ENCODE measurements at places on chromosomes 12 and 14.

- no peak for DNase-seq
Observed at GRCh38 chr14:71589609-71590008, 342.6 kb upstream of the RGS6 start.

DNA sequence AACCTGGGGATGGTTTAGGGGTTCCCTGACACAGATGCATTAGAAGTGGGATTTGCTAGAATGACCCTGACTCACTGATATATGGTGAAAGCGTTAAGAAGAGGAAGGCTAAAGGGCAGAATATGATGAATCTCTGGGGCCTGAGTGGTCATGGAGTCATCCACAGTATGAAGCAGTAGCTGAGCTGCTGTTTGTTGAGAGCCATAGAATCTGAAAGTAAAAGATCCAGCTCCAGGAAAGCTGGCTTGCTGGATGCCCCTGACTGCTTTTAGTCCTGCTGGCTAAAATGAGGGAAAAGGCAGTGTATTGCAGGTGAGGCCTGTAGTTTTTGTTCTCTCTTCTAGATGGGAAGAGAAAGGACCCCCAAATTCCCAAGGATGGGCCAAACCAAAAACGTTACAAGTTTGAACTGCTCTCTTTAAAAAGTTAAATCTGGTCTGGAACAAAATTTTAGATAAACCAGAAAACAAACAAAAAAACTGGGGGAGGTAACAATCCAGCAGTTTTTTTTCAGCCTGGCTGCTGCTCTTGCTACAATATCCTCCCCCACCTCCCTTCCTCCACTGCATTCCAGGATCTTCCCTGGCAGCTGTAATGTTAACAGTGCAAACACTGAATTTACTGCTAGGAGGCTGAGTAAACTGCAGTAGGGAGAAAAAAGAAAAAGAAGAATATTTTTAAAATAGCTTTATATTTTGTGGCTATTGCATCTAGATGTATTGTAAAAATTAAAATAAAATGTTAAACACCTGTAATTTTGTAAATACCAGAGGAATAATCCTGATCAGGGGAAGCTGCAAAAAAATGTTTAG lies 16.5 kb downstream of the SEL1L start:
- peak; percentile 28 for DNase-seq

DNA sequence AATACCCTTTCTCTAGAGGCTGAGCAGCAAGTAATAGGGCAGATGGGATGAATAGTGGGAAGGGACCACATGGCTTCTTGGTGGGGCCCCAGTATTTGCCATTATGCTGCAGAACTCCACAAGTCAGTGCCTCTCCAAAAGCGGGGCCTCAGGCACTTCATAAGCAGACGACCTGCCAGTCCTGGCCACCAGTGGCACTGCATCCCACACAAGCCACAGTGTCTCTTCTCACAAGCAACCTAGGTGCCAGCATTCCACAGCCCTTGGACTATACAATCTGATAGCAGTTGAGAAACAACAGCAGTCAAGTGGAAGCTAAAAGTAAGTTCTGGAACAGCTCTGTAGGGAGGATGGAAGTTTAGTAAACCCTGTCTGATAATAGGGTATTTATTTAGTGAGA lies 4.2 kb upstream of the SLC8A3 start:
- DNase-seq = no peak

DNA sequence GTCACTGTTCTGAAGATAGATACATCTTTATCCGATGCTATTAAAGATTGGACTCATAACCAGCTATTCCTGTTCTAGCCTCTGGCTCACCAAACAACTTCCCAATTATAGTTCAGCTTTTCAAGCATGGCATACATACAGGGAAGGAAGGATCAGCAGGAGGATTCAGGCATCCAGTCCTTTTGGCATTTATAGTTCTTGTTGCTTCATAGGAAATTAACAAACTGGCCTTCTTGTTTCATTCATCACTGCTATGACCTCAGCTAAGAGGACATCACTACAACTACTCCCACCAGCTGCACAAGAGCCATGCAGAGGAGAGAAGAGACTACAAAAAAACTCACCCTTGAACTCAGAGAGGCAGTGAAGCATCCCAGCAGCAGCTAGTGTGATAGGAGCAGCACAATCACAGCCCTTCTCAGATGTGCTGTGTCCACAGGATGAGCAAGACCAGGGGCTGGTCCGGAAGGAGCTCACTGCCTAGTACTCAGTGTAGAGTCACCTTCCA lies 100.5 kb downstream of the SPTSSA start:
- no peak for DNase-seq

GRCh38 chr14:99564256-99564925 lies 39.6 kb downstream of the CCDC85C start:
- peak; percentile 26 for DNase-seq

- DNase-seq = no peak
Observed at GRCh38 chr14:68968721-68969120, 10.4 kb downstream of the ACTN1 start.

- DNase-seq = no peak
Observed at GRCh38 chr12:123614531-123614930, 12.6 kb downstream of the DDX55 start.

DNA sequence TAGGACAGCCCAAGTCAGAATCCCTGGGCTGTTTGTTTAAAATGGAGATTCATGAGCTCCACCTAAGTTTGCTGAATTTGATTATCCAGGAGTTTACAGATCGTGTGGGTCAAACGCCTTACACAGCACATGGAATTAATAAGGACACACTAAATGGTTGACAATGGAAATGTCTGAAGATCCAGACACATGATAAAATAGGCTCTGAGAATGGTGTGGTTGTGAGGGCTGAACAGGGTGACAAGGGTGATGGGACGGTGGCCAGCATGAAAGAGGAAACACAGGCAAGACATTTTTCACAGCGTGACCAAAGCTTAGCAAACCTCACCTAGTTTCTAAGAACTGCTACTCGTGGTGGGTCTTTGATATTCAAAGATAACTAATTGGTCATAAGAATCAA lies 12.5 kb downstream of the VWF start:
- no peak for DNase-seq

- DNase-seq = no peak
Observed at GRCh38 chr12:67354966-67355365, 85.8 kb downstream of the CAND1 start.

DNA sequence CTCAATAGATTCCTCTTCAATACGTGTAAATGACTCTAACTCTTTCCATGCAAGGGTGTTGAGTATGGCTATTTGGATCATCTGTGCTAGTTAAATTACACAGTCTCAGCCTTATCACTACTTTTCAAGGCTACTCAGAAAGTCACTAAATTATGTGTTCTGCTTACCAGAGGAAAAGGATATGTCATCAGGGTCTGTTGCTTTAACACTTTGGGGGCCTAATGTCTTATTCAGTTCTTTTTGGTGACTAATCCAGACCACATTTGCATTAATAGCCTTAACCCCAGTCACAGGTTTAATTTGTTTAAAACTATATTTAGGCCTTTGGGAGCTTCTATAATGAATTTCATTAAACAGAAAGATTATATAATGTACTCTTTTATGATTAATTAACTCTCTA lies 649.3 kb downstream of the RPS29 start:
- no peak for DNase-seq

GRCh38 chr14:88005978-88006851 lies 1.3 kb downstream of the GPR65 start:
- DNase-seq = no peak

DNA sequence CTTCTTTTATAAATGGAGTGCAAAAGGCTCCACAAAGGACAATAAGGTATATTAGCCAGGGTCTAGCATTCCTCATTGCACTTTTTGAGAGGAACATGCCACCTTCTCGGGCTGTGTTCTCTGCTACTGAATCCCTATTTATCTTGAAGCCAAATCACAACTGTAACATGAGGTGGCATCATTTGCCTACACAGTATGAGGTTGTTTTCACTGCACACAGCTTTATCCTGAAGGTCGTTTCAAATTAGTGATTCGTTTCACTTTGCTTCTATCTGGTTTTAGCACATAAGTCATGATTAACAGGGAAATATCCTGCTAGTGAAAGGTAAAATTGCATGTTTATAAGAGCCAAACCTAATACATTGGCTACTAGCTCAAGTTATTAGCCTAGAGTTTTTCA lies 153.8 kb downstream of the SLC35F4 start:
- no peak for DNase-seq

GRCh38 chr12:7100239-7100638 lies 8.0 kb upstream of the C1R start:
- no peak for DNase-seq

- DNase-seq = no peak
Observed at GRCh38 chr12:124259154-124260066, 35.5 kb upstream of the RFLNA start.

GRCh38 chr14:100898935-100899883 lies 4.3 kb downstream of the RTL1 start:
- no peak for DNase-seq

GRCh38 chr12:2751686-2752085 lies 43.1 kb upstream of the FKBP4 start:
- DNase-seq = no peak
